ENCODE measurements at places on chromosomes 7 and 10.

GRCh38 chr10:86685893-86686632 lies 17.8 kb downstream of the LDB3 start:
- no peak for DNase-seq

DNA sequence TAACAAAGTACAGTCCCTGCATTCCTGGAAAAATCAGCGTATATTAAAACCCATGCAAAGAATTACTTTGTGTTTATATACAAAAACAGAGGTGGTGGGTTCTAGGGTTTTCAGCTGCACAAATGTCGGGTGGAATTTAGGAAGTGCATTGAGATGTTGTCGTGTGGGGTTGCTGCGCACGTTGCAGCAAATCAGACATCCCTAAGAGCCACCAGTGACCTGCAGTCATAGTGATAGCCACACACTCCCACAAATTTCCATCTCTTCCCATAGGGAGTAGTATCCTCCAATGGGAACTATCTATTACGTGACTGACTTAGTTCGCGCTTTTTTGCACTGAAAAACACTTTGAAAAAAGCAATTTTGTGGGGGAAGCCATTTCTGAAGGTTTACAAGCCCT lies 375.2 kb upstream of the GALNT17 start:
- DNase-seq: no peak

DNA sequence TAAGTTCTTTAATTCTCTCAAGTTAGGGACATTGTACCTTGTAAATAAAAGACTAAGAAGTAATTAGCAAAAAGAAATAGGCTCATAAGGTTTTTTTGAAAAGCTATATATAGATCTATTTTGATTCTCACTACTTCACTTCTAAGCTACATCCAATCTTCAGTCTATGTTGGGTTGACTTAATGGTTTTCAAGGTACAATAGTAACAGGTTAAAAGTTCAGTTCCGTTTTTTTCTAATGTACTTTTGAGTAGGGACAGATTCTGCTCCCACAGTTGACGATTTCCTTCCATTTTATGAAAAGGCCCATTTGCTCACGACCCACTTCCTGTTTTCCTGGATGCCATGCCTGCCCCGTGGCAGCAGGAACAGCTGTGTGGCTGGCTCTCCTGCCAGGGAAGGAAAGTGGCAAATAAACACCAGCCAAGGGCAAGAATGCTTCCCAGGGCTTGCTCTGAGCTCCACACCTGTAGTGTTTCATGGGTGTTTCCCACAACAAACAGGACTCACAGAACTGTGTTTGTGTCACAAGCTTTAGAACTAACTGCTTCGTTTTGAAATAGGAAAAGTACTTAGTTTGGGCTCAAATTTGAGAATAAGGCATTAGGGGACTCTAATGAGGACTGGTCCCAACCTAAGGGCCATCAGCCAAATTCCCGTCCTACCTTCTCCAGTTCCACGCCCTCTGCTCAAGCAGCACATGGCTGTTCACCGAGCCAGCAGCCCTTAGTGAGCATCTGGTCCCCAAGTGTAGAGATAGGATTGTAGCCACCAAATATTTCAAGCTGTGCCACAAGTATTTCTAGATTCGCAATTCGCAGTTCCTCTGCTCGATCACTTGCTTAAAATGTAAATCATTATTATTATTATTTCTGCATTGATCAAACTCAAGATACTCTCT lies 240.7 kb downstream of the COBL start:
- DNase-seq: no peak

DNA sequence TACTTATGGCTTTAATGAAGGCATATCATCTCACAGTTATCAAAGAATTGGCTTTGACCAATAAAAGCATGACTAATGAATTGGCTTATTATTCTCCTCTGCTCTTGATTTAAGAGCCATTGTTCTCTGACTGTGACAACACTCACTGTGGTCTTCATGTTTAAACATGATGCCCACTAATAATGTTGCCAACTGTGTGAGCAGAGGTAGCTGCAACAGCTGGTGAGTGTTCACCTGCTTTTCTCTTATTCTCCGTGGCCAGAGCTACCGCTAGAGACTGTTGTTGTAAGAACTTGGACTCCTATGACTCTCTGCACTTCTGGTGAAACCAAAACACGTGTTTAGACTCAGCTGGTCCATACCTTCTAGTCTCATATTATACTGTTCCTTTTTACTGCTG lies 335.9 kb downstream of the XPNPEP1 start:
- no peak for DNase-seq

DNA sequence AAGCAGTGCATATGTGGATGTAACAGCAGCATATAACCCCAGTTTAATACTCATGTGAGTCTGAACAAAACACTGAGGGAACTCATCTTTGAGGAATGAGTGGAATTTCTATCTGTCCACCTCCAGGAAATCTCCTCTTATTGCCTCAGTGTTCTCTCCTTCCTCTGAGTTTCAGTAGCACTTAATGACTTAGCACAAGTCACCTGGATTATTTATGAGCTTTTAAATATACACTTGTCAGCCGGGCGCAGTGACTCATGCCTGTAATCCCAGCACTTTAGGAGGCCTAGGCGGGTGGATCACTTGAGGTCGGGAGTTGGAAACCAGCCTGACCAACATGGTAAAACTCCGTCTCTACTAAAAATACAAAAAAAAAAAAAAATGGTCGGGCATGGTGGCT lies 4.3 kb downstream of the LRRC20 start:
- DNase-seq: peak; percentile 82

GRCh38 chr7:123598657-123599056 lies 3.0 kb upstream of the ASB15 start:
- DNase-seq: no peak

GRCh38 chr7:64893401-64893800 lies 9.7 kb upstream of the ZNF273 start:
- DNase-seq: no peak

DNA sequence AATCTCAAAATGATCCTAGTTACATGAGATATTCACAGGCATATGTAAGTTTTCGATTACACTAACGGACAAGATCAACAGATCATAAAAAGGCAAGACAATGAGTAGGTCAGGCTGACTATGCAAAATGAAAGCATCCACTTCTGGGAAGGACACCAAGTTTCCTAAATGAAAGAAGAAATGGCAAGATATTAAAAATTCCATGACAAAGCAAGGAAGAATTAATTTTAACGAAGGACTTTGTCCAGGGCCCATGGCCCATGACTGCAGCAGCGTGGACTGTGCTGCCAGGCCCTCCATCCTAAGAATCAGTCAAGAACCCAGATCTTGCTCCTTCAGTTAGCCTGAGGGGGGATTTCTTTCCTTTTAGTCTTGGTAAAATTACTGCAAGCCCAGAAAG lies 182.4 kb upstream of the FRMD4A start:
- DNase-seq: no peak

DNA sequence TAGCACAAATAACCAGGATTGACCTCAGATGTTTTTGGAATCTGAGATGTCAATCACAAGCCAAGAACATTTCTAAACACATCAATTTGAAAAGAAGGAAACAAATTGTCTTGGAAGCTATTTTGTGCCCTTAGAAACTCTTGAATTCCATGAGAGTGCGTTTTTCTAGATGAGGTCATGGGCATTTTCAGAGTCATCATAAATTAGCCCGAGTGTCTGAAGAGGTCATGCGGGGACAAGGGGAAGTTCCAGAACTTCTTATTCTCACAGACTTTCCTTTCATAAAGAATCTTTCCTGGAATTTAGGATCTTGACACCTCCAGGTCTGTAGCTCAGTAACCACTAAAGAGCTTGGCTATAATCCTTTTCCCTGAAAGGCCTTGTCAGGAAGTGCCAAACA lies 28.2 kb downstream of the IL2RA start:
- DNase-seq: peak; percentile 6

DNA sequence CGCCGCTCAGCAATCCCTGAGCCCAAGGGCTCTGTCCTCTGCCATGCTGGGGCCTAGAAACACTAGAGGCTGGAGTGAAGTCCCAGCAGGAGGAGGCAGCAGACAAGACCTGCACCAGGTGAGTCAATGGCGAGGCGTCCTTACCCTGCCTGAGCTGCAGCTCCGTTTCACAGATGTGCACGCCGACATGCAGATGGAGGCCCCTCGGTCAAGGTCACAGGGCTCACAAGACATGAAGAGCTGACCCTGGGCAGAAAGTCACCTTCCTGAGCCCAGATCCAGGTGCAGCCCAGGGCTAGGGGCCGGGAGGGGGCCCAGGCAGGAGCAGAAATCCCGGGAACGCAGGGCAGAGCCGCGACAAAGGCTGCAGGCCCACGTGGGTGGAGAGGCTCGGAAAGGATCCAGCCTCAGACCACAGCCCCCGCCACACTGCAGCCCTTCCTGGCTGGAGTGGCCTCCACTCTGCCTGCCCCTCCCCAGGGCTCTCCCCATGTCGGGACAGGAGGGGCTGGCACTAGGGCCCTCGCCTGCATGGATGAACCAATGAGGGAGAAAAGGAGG lies 23.8 kb downstream of the PDGFA start:
- no peak for DNase-seq

DNA sequence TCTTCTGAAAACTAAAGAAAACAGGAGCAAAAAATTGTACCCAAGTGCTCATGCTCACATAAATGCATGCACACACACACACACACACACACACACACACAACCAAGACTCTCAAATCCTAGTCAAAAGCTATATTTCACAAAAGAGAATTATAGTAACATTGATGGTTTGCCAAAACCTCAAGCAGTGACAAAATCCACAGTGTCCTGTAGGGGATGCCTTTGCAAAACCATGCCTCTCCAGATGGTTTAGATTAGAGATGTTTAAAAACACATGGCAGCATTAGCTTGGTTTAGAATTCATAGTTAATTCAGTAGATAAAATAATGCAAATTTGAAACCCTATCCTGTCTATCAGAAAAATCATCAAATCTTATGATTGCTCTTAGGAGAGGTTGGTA lies 232.2 kb downstream of the DYNC1I1 start:
- DNase-seq: peak; percentile 62

- peak; percentile 45 for DNase-seq
These were observed 332.4 kb downstream of the FRMD4A start for GRCh38 chr10:13998163-13998835.

DNA sequence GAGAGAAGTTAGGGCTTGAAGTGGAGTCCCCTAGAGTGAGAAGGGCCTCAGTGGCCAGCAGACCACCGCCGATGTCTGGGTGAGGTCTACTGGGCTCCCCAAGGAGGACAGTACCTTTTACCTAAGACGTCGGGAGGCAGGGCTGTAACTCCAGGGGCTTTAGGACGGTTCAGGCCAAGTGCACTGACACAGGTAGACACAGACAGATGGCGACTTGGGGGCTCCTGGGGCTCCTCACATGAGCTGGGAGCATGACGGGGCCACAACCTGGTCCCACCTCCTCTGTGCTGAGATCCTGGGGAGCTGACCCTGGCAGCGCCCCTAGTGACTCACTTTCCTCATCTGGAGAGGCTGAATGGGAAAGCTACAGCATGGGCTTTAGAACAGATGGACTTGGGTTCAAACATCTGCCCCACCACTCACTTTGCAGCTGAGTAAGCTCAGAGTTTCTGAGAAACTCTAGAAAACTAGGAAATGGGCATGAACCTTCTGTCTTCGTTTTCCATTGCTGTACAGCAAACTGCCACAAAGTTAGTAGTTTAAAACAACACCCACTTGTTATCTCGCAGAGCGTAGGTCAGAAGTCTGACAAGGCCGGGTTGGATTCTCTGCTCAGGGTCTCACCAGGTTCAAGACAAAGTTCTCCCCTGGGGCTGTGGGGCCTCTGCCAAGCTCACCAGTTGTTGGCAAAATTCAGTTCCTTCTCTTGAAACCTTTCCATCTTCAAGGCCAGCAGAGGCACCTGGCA lies 4.7 kb upstream of the COMTD1 start:
- DNase-seq: no peak

DNA sequence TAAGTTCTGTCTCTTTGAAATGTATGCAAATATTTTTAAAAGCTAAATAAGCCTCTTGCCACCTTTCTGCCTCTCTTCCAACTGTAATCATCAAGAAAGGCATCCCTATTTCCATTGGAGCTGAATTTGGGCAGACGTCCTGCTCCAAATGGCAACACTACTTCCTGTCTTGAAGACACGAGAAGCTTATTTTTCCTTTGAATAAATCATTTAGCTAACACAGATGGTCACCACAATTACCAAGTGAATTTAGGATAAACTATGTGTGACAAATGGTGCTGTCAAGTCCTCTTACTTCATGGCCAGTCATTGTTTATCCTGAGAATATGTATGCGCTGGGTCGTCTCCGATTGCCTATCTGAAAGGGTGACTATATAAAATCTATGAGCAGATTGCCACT lies 268.0 kb downstream of the ANKRD7 start:
- no peak for DNase-seq

DNA sequence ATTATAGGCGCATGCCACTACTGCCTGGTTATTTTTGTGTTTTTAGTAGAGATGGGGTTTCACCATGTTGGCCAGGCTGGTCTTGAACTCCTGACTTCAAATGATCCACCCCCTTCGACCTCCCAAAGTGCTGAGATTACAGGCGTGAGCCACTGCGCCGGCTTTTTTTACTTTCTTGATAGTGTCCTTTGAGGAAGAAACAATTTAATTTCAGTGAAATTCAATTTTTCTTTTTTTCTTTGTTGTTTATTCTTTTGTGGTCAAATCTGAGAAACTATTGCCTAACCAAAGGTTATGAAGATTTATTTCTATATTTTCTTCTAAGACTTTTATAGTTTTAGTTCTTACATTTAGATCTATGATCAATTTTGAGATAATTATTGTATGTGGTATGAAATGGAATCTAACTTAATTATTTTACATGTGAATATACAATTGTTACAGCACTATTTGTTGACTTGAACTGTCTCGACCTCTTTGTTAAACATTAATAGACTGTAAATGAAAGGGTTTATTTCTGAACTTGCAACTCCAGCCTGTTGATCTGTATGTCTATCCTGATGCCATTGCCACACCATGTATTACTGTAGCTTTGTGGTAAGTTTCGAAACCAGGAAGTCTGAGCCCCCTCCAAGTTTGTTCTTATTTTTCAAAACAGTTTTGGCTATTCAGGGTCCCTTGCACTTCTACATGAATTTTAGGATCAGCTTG lies 19.8 kb upstream of the RASSF4 start:
- no peak for DNase-seq

GRCh38 chr10:112955582-112956421 lies 5.8 kb downstream of the TCF7L2 start:
- peak; percentile 50 for DNase-seq
